ENCODE measurements at places on chromosomes 2 and 18. TPM values are rescaled to one million over a fixed set of nuclear protein-coding genes. Genes with fewer than 3 reads are reported as not detected.

DNA sequence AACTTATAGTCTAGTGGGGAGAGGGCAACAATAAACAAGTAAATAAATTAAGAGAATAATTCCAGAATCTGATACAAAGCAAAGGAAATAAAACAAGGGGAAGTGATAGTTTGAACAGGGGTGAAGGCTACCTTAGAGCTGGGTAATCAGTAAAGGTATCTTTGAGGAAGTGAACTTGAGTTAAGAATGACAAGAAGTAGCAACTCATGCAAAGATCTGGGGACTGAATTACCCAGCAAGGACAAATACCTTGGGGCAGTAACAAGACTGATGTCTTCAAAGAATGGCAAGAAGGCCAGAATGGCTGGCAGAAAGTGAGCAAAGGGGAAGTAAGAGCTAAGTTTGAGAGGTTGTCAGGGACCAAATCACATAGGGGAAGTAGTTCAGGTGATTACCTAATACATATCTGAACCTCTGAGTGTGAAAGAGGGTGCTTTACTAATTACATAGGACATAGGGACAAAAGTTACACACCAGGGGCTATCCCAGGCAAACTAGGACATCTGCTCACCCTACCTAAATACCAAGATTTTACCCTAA lies 244.6 kb upstream of the HNRNPA3 start:
- no peak for DNase-seq

GRCh38 chr2:23721454-23721826 lies 205.5 kb downstream of the ATAD2B start:
- DNase-seq, result no peak

The RPRM gene
- total RNA-seq, result 0.15 TPM

The SALL3 gene
- total RNA-seq, result not detected

The BMP10 gene
- total RNA-seq, result not detected

DNA sequence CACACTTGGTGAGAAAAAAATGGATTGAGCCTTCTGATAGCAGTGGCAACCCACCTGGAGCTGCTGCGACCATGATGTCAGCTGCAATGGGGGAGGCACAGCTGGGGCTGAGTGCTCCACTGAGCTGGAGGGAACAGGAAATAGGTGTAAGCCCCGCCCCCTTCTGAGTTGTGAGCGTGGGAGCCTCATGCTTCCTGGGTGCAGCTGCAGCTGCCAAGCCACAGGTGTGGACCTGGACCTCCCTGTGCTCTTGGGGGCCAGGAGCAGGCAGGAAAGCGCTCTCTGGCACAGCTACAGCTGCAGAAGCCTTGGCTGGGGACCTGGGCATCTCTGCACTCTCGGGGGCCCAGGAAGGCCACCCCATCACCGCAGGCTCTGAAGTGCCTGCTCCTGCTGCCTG lies 970.6 kb downstream of the DCDC2C start:
- no peak for DNase-seq

DNA sequence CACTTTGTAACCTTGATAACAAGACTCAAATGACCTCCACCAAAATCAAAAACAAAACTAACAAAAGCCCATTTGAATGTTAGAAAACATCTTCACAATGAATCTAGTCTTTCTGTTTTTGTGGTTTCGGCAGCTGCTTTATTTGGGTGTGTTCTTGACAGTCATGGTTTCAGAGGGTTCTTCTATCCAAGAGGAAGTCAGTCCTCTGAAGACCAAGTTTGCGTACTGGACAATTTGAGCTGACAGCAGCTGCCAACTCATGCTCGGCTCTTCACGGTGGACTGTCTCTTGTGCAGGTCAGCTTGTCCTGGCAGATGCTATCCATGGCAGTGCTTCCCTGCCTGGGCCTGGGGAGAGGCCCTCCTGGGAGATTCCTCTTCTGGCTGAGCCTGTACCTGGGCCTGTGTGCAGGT lies 91.0 kb downstream of the TMEM17 start:
- DNase-seq, result no peak

DNA sequence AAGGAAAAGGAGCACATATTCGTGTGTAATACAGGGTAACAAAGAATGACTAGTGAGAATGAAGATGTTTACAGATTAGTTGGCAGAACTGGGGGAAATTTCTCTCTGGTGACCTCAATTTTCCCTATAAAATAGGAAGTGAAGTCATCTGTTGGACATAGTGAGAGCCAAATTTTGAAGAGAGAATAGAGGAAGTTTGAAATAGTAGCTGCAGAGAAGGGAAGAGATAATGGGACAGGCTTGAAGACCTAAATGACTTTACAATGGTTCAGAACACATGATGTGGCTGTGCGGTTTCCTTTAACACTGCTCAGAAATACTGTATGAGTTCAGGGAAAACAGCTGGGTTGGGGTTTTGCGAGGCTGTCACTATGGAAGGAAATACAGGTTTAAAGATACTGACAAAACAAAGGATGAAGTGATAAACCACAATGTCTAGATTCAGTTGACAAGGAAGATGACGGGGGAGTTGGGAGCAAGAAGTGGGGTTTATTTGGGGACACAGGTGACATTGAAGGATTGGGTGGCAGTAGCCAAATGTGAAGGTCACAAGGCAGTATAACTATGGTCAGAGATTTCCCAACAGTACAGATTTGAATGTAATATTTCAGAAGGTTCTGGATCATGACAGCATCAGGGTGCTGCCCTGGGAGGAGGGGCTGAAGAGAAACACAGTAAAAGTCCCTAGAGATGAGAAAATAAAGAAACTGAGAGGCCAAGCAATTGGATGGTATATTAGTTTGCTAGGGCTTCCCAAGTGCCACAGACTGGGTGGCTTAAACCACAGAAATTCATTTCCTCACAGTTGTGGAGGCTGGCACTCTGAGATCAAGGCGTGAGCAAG lies 82.6 kb upstream of the TANK start:
- DNase-seq, result peak; percentile 47

DNA sequence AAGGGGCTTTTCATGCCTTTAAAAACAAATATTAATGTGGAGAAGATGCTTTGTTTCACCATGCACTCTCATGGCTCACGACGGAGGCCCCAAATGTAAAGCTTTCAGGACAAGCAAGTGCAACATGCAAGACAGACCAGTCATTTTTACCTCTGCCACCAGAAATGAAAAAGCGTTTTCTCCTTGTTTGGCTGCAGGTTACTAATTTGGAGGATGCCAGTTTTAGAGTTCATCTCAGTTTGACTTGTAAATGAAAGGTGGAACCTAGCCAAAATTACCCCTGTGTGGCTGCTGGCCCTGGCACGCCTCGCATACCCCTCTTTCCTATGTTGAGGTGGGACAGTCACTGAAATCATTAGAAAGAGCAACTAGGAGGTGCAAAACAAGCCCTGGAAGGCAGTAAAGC lies 138.6 kb downstream of the BCL2 start:
- DNase-seq, result no peak

The LIMS1 gene
- total RNA-seq, result 45.0 TPM

GRCh38 chr18:692824-693223 lies 19.6 kb downstream of the ENOSF1 start:
- DNase-seq, result no peak

GRCh38 chr2:63875559-63876245 lies 34.0 kb downstream of the UGP2 start:
- DNase-seq, result no peak

- DNase-seq, result no peak
Measured at GRCh38 chr2:231716666-231717280, 8.4 kb downstream of the PTMA start.
